ENCODE measurements at places on chromosomes 3 and 15.

DNA sequence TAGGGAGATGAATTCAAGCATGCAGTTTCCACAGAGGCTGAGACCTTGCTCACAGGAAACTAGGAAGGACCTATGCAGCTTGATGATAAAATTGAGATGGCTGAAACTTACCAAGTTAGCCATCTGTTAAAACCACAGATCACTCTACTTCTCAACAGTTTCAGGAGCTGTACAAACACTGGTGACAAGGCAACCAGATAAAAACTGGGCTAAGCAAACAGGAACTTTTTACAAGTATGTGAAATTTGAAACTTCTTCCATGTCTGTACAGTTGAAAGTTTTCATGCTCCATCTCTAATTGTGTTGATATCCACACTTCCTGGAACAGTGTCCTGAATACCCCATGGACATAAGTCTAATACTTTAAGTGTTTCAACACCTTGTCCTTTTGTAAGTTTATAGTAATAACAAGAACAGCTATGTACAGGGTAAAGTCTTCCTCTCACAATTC lies 78.2 kb downstream of the FAIM start:
- no peak for DNase-seq

DNA sequence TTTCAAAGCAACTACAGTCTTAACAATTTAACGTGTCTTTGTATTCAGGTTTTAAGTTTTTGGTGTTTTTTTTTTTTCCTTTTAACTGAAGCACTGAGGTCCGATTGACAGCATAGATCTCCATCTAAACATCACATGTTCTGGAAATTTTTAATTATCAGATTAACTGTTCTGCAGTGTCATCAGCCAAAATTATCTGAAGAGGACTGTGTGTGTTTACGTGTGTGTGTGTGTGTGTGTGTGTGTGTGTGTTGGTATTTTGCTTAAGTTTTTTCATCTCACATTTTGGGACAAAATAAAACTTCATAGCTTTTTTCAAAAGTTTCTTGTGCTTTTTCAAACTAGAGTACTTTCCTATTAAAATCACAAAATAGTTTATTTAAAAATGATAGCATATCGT lies 1.8 kb downstream of the PIK3CA start:
- no peak for DNase-seq

DNA sequence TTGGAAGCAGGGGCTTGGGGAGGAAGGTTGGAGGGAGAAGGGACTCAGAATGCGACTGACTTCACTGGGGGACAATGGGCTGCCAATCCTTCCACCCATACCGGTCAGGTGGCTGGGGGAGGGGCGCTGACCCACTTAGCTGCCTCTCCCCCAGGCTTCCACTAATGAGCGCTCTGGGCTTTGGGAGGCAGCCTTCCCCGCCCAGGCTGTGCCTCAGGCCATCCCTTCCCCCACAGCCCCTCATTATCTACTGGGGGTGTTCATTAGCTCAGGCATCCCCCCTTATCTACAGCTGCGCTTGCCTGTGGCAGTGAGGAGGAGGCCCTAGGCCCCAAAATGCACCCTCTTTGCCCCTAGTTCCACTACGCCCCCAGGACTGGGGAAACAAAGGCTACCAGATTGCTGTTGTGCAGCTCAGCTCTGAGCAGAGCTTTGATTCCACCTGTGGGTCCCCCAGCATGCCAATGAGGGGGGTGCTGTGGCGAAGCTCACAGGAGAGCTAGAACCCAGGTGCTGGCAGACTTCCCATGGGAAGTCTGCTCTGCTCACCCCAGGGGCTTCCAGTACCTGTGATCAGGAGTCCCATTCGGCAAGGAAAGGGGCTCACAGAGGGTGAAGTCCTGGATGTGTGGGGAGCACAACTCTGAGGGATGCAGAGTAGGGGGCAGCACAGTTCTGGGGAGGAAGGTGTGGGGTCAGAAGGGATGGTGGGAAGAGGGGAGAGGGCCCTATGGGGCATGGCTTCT lies 29.4 kb upstream of the SEMA3F start:
- no peak for DNase-seq

- no peak for DNase-seq
These were observed 189.2 kb upstream of the FEZF2 start for GRCh38 chr3:62562596-62562995.

DNA sequence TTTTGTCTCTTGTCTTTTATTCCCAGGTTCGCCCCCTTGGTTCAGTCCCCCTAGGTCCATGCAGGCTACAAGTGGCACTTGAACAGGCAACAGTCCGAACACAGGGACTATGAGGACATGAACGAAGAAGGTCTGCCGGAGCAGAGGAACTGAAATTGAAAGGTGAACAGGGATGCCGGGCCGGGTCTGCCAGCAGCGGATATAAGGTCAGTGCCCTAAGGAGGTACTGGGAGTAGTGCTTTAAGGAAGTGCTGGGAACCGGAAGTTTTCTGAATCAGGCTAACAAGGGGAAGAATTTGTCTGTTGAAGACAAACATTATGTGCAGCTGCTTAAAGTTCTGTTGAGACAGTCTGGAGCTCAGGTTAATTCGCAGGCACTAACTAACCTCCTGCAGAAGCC lies 46.8 kb downstream of the LSM3 start:
- no peak for DNase-seq

GRCh38 chr3:151673974-151674373 lies 59.8 kb upstream of the AADACL2 start:
- DNase-seq: no peak

DNA sequence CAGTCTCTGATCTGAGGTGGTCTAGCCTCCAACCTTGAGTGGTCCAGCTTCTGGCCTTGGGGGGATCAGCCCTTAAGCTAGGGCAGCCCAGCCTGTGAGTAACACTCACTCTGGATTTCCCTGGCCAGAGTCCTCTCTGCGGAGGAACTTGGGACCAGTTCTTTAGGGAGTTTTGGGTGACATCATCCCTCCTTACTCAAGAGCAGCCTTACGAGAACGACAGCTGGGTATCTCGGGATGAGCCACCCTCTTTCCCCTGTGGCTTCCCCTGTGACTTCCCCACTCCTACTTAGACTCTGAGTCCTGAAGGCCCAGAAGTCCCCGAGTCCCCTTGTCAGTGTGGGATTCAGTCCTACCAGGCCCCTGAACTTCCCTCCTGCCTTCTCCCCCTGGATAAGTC lies 10.2 kb upstream of the PLXND1 start:
- DNase-seq: no peak

GRCh38 chr3:183698756-183699155 lies 1.2 kb downstream of the YEATS2 start:
- DNase-seq: no peak

DNA sequence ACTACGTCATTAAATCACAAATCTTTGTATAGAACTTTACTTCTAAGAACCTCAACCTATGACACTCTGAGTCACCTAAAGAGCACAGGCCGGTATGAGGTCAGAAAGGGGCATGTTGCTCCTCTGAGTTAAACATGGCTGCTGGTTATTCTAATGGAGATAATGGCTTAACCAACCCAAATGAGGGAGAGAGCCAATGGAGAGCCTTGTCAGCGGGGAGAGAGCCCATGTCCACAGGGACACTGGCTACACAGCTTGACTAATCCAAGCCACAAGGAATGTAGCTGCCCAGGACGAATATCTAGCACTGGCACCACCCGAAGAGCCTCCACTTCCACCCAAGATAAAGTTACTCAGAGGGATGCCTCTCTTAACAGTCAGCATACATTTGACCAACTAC lies 77.0 kb upstream of the STAC start:
- DNase-seq: no peak

- no peak for DNase-seq
These were observed 96.6 kb upstream of the AGTR1 start for GRCh38 chr3:148600902-148601765.

GRCh38 chr15:95557226-95558046 lies 773.1 kb upstream of the NR2F2 start:
- no peak for DNase-seq

DNA sequence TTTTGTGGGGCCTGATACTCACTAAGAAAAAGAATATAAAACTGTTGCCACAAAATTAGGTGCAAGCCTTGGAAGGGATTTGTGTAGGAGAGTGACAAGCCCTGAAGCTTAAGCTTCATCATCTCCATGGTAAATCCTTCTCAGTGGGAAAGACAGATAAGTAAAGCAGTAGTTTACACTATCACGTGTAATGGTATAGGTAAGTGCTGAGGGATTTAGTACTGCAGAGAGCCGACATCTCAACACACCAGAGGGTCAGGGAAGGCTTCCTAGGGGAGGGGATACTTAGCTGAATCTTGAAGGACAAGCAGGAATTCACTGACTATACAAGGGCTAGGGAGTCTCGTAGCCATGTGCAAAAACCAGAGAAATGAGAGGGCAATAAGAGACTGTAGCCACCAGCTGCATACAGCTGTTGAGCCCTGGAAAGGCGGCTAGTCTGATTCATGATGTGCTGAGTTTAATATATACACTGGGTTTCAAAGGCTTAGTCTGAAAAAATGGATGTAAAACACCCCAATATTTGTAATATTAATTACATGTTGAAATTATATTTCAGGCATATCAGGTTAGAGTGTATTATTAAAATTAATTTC lies 11.1 kb downstream of the SLC24A1 start:
- DNase-seq: no peak

- no peak for DNase-seq
These were observed 50.6 kb downstream of the GMNC start for GRCh38 chr3:190811775-190812480.

- no peak for DNase-seq
These were observed 90.9 kb downstream of the RAP2B start for GRCh38 chr3:153252963-153253362.

DNA sequence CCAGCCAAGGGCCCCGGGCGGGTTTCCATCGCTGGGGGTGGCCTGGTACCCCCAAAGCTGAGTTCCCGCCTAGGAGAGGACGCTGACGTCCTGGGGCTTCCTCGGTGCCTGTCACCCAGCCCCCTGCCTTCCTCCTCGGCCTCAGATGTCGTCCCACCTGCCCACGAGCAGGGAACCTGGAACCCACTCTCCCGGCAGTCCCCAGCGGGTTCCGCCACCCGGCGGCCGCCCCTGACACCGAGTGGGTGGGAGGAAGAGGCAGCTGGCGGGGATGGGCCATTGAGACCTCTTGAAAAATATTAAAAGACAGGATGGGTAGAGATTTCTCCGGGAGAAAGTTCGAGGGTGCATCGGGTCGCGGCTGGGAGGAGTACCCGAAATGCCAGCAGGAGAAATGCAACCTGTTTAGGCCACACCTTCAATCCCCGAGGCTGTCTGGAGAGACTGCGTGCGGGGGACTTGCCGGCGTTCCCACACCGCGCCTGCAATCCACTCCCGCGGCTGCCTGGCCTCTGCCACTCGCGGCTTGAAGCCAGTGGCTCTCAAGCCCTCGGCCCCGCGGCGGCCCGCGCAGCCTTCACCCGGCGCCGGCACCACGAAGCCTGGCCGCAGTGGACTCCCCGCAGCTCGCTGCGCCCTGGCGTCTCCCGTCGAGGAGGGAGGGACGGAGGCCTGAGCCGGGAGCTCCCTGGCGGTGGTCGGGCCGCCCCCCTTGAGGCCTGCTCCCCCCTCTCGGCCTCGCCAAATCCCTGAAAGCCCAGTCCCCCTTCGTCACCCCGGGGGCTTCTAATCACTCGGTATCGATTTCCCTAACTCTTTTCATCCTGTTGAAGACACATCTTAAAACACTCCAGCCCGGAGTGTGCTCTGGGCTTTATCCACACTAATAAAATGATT lies 8.6 kb upstream of the NR2F2 start:
- no peak for DNase-seq

- DNase-seq: no peak
These were observed 71.0 kb downstream of the SETD5 start for GRCh38 chr3:9468460-9468859.

DNA sequence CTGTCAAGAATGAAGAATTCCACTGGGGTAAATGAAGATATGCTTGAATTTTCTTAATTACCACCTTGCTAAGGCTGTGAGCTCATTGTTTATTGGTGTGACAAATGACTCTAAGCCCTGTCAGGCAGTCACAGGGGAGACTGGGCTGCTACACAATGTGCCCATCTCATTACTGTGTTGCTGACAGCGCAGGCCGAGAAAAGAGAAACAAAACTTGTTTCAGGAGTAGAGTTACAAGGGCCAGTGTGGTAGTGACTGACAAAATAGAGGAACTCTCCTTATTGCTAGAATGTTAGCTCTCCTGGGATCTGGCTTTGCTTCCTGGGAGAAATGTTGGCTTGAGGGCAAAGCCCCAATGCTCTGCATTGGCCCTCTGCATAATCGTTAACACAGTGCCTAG lies 130.4 kb upstream of the CRBN start:
- DNase-seq: no peak

- DNase-seq: no peak
These were observed 83.1 kb upstream of the STAC start for GRCh38 chr3:36297195-36297594.

- no peak for DNase-seq
These were observed 22.6 kb downstream of the PBRM1 start for GRCh38 chr3:52663098-52663497.

DNA sequence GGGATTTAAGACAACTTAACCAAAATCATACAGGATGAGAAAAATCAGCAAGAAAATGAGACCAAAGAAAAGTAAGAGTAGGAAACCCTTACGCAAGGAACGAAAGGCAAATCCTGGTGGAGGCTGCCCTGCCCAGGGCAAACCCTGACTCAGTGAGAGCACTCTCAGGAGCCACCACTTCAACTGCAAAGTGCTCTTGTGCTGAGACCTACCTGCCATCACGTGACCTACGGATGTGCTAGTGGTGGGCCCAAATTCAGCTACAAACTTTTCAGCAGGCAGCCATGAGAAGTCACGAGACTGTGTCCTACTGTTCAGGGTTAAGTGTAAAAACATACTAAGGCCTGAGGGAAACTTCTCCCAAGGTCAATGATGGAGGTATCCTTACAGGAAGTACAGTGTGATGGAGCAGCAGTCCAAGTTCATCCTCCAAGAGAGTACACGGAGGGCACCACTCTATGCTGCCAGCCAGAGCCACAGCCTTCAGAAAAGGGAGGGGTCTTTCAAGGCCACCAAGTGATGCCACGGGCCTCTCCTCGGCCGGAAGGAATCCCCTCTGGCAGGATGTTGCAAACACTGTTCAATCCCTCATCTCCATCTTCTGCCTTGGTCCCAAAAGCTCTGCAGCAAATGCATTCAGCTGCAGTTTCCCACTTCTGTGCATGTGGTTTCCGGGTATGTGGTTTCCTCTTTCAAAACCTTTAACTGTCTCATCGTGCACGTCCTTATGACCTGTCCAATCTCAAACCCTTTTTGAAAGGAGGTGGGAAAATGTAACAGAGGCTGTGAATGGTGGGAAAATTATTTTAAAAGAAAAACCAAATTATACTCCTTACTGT lies 9.5 kb downstream of the CHSY1 start:
- no peak for DNase-seq

- DNase-seq: no peak
These were observed 1.1 kb upstream of the TRIM71 start for GRCh38 chr3:32816439-32817256.

DNA sequence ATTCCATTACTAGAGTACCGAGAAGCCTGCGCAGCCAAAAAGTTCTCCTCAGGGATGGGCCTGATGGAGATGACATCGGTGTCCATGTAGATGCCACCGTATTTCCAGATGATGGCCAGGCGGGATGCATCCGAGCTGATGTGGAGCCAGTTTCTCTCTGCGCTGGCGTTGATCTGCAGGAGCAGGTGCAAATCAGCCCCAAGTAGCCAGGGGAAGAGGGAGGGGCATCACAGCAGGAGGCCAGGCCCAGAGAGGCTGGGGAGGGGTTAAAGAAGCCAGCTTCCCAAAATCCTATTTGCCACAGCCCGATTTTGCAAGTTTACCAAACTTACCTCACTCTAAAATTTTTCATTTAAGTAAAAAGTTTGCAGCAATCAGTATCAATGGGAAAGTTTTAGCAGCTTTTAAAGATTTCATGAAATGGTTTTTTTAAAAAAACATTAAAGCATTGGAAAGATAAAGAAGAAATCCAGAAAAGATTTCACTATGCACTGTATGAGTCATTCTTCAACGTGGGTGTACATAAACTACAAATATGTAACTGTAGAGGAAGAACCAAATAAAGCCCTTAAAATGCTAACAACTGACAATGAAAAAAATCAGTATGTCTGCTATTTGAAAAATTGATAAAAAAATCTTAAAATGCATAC lies 7.4 kb downstream of the A4GNT start:
- no peak for DNase-seq

Measured in activated gamma-delta T cell (primary cell).